ENCODE measurements at places on chromosomes 1 and 21.
A peak's percentile ranks its signal among the peaks of the same experiment; 100 is the strongest.

GRCh38 chr1:6386371-6386949 lies 7.1 kb downstream of the ACOT7 start:
- H3K4me3 ChIP-seq: no peak overlapping the region
- peak overlapping the region; percentile 32 for H3K27ac ChIP-seq
- peaks cover 6% of the 10 kb centered on the region for H3K36me3 ChIP-seq
- no peak for DNase-seq
- H3K27me3 ChIP-seq: peaks cover 15% of the 10 kb centered on the region
- peaks cover 32% of the 10 kb centered on the region for H3K4me1 ChIP-seq

- H3K4me3 ChIP-seq: no peak overlapping the region
- no peak for DNase-seq
- H3K4me1 ChIP-seq: peaks cover 5% of the 10 kb centered on the region
- peaks cover 4% of the 10 kb centered on the region for H3K27me3 ChIP-seq
- H3K27ac ChIP-seq: no peak overlapping the region
These were observed 256.9 kb upstream of the DPYD start for GRCh38 chr1:98177751-98178150.

GRCh38 chr21:27581168-27581567 lies 614.3 kb upstream of the ADAMTS5 start:
- no peaks in the 10 kb centered on the region for H3K4me1 ChIP-seq
- DNase-seq: no peak
- H3K36me3 ChIP-seq: no peaks in the 10 kb centered on the region
- no peak overlapping the region for H3K4me3 ChIP-seq
- H3K27me3 ChIP-seq: no peaks in the 10 kb centered on the region
- H3K27ac ChIP-seq: no peak overlapping the region

- H3K27me3 ChIP-seq: peaks cover 16% of the 10 kb centered on the region
- H3K27ac ChIP-seq: no peak overlapping the region
- H3K4me1 ChIP-seq: no peaks in the 10 kb centered on the region
- DNase-seq: no peak
These were observed 276.0 kb downstream of the ASTN1 start for GRCh38 chr1:176888471-176889032.

DNA sequence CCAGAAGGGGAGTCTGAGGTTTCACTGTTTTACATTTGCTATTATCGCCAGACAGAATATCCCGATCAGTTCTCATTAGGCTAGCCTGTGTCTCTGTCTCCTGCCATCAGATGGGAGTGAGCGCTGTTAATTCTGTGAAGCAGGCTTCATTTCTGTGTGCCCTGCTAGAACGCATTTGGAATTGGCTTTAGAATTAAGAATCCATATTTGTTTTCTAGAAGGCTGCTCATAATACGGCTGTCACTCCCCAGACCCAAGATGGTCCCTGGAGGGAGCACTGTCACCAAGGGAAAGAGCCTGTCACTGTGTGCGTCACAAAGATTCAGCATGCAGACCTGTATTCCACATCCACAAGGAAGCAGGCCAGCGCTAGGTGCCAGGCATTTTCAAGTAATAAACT lies 49.2 kb downstream of the CASQ2 start:
- H3K27me3 ChIP-seq: no peaks in the 10 kb centered on the region
- H3K27ac ChIP-seq: no peak overlapping the region
- H3K4me1 ChIP-seq: peaks cover 26% of the 10 kb centered on the region
- H3K36me3 ChIP-seq: no peaks in the 10 kb centered on the region

DNA sequence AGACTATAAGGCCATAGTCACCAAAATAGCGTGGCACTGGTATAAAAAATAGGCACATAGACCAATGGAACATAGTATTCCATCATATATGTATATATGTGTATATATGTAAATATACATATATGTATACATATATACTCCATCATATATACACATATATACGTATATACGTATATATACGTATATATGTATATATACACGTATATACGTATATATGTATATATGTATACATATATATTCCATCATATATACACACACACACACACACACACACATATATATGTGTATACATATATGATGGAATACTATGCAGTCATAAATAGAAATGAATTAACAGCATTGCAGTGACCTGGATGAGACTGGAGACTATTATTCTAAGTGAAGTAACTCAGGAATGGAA lies 204.6 kb downstream of the LTN1 start:
- no peak overlapping the region for H3K27ac ChIP-seq
- no peak for DNase-seq
- no peaks in the 10 kb centered on the region for H3K27me3 ChIP-seq
- no peak overlapping the region for H3K4me3 ChIP-seq
- H3K36me3 ChIP-seq: peaks cover 15% of the 10 kb centered on the region

DNA sequence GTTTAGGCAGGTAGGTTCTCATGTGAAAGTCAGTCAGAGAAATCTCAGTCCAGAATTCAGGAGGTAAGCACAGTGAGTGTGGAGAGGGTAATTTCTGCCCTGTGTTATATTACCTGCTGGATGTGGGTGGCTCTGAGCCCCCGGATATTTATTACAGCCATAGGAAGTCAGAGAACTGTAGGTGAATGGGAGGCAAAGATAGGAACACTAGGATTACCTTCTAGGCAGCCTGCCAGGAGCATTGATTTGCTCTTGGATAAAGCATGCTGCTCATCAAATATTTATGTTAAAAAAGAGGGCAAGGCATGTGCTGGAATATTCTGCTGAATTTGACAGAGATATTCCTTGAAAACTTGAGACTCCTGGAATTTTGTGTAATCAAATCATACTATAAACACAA lies 8.5 kb downstream of the GNG12 start:
- H3K4me3 ChIP-seq: no peak overlapping the region
- H3K27ac ChIP-seq: no peak overlapping the region
- peaks cover 57% of the 10 kb centered on the region for H3K4me1 ChIP-seq
- DNase-seq: no peak
- H3K27me3 ChIP-seq: peaks cover 2% of the 10 kb centered on the region

- peaks cover 73% of the 10 kb centered on the region for H3K4me1 ChIP-seq
- peak overlapping the region; percentile 98 for H3K4me3 ChIP-seq
- H3K27ac ChIP-seq: peak overlapping the region; percentile 4
- no peak for DNase-seq
- peaks cover 18% of the 10 kb centered on the region for H3K36me3 ChIP-seq
These were observed 1.7 kb downstream of the ADSS2 start for GRCh38 chr1:244449936-244450508.

DNA sequence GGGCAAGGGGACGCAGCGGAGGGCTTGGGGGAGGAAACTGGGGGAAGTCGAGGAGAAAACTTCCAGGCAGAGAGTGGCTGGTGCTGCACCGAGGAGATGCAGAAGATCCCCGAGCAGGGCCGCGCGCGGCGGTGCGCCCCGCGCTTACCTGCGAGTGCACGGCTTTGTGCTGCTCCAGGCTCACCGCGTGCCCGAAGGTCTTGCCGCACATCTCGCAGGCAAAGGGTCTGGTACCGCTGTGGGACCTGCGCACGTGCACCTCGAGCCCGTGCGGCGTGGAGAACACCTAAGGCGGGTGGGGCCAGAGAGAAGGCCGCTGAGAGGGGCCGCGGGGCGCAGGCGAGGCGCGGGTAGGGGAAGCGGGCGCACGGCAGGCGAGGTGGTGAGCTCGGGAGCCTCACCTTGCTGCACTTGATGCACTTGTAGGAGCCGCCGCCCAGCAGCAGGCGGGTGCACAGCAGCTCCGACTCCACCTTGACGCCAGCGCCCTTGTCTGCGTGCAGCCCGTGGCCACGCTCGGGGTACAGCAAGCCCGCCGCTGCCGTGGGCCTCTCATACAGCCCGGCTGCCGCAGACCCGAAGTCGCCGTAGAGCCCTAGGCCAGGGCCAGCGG lies 6.4 kb downstream of the GFI1 start:
- DNase-seq: no peak
- H3K27ac ChIP-seq: no peak overlapping the region
- no peaks in the 10 kb centered on the region for H3K36me3 ChIP-seq
- H3K4me1 ChIP-seq: peaks cover 50% of the 10 kb centered on the region

GRCh38 chr1:234676103-234676594 lies 66.2 kb upstream of the IRF2BP2 start:
- no peaks in the 10 kb centered on the region for H3K36me3 ChIP-seq
- peaks cover 4% of the 10 kb centered on the region for H3K27me3 ChIP-seq
- peaks cover 28% of the 10 kb centered on the region for H3K4me1 ChIP-seq

DNA sequence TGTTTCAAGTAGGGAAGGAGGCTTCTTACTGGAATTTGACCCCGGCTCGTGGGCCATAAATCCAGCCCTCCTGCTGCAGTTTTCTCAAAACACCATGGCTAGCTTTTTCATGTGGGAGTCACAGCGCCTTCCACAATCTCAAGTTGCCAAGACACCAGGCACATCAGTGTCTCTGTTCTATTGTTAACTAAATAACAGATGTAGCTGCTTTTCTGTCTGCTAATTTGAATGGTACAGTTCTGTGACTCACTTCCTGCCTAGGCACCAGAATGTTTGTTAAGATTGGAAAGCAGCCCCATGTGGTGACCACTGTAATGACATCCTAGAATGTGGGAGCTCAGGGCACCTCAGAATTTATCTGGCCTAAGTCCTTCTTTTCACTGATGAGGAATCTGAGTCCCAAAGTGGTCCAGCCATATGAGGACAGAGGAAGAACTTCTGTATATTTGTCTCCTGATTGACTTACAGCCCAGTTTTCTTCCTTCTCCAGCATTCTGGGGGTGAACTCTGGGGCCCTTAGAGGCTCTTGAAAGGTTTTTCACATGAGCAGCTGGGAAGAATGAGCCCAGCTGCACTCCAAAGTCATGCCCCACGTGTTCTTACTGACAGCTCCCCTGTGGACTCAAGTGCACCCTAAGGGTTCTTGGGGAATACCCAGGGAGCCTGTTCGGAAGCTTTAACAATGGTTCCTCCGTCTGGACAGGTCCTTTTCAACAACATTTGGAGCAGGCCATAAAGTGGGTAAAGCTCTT lies 27.5 kb downstream of the TRIM45 start:
- H3K27me3 ChIP-seq: no peaks in the 10 kb centered on the region
- peaks cover 70% of the 10 kb centered on the region for H3K4me1 ChIP-seq
- H3K36me3 ChIP-seq: peaks cover 49% of the 10 kb centered on the region

- no peak overlapping the region for H3K4me3 ChIP-seq
- H3K4me1 ChIP-seq: no peaks in the 10 kb centered on the region
- no peak overlapping the region for H3K27ac ChIP-seq
These were observed 408.1 kb upstream of the RUNX1 start for GRCh38 chr21:35457097-35457804.

DNA sequence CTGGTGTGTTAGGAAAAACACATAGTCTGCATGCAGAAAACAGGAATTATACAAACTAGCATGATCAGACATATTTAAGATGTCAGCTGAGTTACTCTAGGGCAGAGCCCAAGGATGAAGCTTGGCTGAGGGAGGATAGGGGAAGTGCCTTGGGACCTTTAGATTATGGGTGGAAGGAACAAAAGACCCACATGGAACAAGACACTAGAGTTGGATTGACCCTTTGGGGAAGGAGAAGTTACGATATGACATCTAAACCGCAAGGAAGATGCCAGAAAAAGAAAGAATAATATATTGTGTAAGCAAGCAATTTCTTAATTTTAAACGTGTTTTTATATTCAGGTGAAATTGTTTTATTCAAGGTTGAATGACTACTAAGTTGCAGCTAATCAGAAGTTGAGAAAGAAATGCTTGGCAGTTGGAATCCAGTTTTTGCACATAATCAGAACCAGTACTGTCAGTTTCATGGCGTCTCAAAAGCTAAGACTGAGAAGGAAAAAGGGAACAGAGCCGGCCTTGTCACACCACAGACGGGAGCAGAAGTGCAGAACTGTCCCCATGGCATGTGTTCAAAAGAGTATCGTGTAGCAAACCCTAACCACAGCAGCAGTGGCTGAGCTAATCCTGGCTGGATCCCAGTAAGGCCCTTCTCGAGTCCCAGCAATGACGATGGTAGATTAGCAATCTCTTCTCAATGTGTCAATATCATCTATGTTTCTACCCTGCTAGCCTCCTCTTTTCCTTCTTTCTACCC lies 31.2 kb upstream of the IFNAR2 start:
- peaks cover 8% of the 10 kb centered on the region for H3K4me1 ChIP-seq
- no peak for DNase-seq
- no peak overlapping the region for H3K27ac ChIP-seq
- H3K4me3 ChIP-seq: no peak overlapping the region
- H3K27me3 ChIP-seq: peaks cover 32% of the 10 kb centered on the region

DNA sequence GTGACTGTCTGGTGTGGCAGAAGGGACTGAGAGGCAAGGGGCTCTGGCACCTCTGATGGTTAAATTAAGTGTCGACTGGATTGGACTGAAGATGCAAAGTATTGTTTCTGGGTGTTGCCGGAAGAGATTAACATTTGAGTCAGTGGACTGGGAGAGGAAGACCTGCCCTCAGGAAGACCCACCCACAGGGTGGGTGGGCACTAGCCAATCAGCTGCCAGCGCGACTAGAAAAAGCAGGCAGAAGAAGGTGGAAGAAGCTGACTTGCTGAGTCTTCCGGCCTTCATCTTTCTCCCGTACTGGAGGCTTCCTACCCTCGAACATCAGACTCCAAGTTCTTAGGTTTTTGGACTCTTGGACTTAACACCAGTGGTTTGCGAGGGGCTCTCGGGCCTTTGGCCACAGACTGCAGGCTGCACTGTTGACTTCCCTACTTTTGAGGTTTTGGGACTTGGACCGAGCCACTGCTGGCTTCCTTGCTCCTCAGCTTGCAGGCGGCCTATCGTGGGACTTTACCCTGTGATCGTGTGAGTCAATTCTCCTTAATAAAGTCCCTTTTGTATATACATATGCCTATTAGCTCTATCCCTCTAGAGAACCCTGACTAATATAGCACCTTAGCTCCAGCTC lies 79.6 kb downstream of the KAZN start:
- H3K4me3 ChIP-seq: no peak overlapping the region
- no peak for DNase-seq
- H3K27me3 ChIP-seq: no peaks in the 10 kb centered on the region
- peak overlapping the region; percentile 80 for H3K27ac ChIP-seq
- peaks cover 48% of the 10 kb centered on the region for H3K4me1 ChIP-seq
- peaks cover 40% of the 10 kb centered on the region for H3K36me3 ChIP-seq

DNA sequence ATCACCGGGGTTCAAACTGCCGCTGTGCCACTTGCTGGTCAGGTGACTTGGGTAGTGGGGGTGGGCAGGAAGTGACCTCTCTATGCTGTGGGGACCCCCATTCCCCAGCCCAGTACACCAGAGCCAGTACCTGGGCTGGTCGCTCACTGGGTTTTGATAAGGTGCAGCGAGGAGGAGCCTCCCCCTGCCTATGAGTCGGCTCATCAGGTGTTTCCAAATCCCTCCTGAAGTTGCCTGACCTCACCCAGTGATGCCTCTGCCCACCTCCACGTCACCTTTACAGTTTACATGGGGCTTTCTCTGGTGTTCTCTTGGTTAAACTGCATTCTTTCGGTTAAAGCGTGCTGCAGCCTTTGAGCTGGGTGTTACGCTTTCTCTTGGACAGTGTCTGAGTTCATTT lies 58.2 kb downstream of the ARHGEF10L start:
- peaks cover 92% of the 10 kb centered on the region for H3K4me1 ChIP-seq
- H3K27ac ChIP-seq: no peak overlapping the region
- no peak overlapping the region for H3K4me3 ChIP-seq
- H3K36me3 ChIP-seq: peaks cover 18% of the 10 kb centered on the region
- peaks cover 22% of the 10 kb centered on the region for H3K27me3 ChIP-seq

DNA sequence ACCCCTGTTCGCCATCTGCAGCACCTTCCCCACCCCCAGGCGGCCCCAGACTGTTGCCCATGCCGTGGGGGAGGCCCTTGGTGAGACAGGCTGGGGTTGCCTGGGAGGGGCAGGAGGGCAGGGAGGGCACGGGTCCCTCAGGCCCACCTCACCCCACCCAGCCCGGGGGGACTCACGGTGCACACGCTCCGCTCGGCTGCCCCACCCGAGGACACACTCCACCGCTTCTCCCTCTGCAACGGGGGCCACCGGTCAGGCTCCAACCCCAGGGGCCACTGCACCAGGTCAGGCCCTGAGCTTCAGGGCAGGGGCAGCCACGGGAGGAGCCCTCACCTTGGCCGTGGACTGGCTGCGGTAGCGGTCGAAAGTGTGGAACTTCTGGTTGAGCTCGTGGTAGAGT lies 24.0 kb upstream of the COL16A1 start:
- H3K27ac ChIP-seq: no peak overlapping the region
- no peak overlapping the region for H3K4me3 ChIP-seq
- no peak for DNase-seq
- H3K27me3 ChIP-seq: no peaks in the 10 kb centered on the region

Data from nephron progenitor cell (in vitro differentiated cells).